ENCODE measurements at places on chromosomes 3 and 15.

DNA sequence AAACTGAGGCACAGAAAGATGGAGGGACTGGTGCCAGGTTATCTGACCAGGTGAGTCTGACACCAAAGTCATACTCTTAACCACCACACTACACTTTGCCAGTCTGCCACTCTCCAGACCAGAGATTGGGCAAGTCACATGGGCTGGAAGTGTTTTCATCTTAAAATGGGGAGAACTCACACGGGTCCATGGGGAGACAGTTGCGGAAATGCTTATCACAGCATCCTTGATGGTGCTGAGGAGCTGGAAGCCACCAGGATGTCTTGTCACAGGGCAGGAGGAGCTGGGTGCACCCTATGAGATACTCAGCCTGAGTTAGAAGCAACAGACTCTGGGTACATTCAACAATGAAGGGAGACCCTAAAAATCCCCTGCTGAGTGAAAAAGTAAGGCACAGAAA is 4.8 kb downstream of the GALNT15 start:
- H3K27ac ChIP-seq, result no peak overlapping the region
- no peaks in the 10 kb centered on the region for H3K4me1 ChIP-seq
- no peak for DNase-seq
- H3K27me3 ChIP-seq, result peaks cover 24% of the 10 kb centered on the region
- no peaks in the 10 kb centered on the region for H3K36me3 ChIP-seq

DNA sequence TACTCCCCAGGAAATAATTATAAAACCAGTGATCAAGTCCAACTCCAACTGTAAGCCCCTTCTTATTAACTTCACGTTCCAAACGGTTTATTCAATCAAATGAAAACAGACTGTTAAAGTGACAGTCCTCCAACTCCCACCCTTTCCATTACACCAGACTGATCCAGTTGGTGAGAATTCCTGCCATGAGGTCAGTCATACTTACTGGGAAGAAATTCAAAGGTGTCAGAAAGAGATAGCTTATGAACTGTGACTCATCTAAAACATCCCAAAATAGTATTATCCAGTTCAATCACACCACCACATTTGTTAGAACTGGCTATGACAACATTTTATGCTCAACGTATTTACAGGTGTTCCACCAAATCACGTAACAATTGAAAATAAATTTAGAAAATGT is 19.5 kb downstream of the SMARCC1 start:
- H3K4me3 ChIP-seq, result no peak overlapping the region
- no peak overlapping the region for H3K27ac ChIP-seq
- no peaks in the 10 kb centered on the region for H3K27me3 ChIP-seq
- DNase-seq, result no peak
- H3K36me3 ChIP-seq, result peaks cover 4% of the 10 kb centered on the region
- no peaks in the 10 kb centered on the region for H3K4me1 ChIP-seq

- H3K4me3 ChIP-seq, result no peak overlapping the region
- H3K4me1 ChIP-seq, result no peaks in the 10 kb centered on the region
- H3K36me3 ChIP-seq, result no peaks in the 10 kb centered on the region
Observed at GRCh38 chr3:127063916-127064315, 81.0 kb downstream of the PLXNA1 start.

DNA sequence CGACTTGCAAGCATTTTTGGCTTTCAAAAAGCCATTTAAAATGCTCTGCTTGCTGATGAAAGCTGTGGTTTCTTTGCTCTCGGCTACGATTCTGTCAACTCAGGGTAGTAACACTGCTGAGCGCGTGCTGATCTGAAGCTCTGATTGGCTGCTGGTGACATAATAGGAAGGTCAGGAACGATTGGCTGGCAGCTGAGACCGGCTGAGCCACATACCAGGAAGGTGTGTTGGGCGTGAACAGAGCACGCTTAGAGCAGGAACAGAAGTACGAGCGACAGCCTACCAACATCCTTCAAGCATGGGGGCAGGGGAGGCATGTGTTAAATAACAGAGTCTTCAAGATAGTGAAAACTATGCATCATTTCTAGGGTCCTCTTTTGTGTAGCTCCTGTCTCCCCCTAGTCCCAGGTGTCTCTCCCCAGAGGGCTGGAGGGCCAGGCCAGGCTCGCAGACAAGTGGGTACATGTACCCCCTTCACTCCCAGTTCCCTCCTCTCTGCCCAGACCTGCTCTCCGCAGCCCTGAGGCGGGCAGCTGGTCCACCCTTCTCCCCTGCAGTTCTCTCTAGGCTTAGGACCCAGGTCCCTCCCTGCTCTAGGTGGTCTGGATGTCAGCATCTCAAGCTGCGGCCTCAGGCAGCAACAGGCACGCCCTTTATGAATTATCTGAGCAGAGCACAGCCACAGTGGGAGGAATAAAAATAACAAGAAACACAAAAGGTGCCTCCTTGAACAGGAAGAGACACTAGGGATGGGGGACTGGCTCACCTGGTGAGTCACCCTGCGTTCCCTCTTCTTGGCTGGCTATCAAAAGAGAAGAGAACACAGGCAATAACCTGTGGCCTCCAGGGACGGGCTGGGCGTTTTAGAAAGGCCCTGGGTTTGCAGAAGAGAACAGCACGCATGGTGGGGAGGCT is 76.0 kb downstream of the TAMM41 start:
- no peaks in the 10 kb centered on the region for H3K27me3 ChIP-seq
- no peak overlapping the region for H3K4me3 ChIP-seq
- no peaks in the 10 kb centered on the region for H3K4me1 ChIP-seq
- H3K27ac ChIP-seq, result no peak overlapping the region
- DNase-seq, result peak; percentile 63

DNA sequence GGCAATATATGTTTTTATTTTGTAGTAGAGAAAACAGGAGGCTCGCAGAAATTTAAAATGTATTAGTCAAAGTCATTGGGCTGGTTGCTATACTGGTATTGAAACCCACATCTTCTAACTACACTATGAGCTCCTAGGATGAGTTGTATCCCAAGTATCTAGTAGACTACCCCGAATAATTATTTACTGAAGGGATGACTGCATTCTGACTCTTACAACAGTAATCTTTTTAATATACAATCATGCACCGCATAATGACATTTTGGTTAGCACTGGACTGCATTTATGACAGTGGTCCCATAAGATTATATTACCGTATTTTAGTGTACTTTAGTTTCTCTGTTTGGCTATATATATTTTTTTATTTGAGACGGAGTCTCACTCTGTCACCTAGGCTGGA is 15.3 kb downstream of the PIGB start:
- no peak overlapping the region for H3K4me3 ChIP-seq
- no peaks in the 10 kb centered on the region for H3K27me3 ChIP-seq
- no peaks in the 10 kb centered on the region for H3K4me1 ChIP-seq
- no peak overlapping the region for H3K27ac ChIP-seq
- DNase-seq, result no peak

DNA sequence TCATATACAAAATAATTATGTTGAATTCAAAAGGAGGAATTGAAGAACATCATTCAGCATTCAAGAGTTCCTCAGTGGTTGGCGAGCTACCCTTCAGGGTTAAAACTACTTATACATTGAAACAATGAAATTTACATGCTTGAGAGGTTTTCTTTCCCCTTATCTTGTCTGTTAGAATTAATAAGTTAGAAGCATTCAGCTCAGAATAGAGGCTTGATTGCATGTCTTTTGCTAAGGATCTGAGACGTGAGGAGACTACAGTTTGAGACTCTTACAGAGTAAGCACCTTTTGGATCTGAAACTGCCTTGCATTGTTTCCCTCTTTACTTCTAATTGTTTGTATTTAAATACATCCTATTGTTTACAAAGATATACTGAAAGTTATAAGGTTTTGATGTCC is 157.6 kb downstream of the NSUN3 start:
- no peak overlapping the region for H3K27ac ChIP-seq
- H3K27me3 ChIP-seq, result no peaks in the 10 kb centered on the region
- H3K4me3 ChIP-seq, result no peak overlapping the region
- no peak for DNase-seq
- H3K36me3 ChIP-seq, result no peaks in the 10 kb centered on the region

DNA sequence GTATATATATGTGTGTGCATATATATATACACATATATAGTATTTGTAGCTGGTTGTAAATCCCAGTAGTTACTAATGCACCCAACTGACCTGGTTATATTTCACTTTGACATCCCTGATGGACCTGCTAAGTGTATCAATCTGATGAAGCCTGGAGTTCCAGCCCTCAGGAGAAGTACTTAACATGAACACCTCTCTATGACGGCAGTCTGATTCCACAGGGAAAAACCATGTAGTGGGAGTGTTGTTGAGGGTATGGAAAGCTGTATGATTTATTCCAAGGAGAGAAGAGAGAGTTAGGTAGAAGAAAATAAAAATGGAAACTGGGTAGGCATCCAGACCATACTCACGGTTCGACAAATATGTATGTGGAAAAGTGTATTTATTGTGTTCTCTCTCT is 531.2 kb upstream of the SEMA6D start:
- no peak overlapping the region for H3K4me3 ChIP-seq
- no peaks in the 10 kb centered on the region for H3K27me3 ChIP-seq
- H3K27ac ChIP-seq, result no peak overlapping the region
- no peaks in the 10 kb centered on the region for H3K36me3 ChIP-seq

- H3K27me3 ChIP-seq, result no peaks in the 10 kb centered on the region
- no peaks in the 10 kb centered on the region for H3K36me3 ChIP-seq
- no peak overlapping the region for H3K27ac ChIP-seq
Observed at GRCh38 chr3:44468572-44469520, 8.6 kb downstream of the ZNF445 start.

DNA sequence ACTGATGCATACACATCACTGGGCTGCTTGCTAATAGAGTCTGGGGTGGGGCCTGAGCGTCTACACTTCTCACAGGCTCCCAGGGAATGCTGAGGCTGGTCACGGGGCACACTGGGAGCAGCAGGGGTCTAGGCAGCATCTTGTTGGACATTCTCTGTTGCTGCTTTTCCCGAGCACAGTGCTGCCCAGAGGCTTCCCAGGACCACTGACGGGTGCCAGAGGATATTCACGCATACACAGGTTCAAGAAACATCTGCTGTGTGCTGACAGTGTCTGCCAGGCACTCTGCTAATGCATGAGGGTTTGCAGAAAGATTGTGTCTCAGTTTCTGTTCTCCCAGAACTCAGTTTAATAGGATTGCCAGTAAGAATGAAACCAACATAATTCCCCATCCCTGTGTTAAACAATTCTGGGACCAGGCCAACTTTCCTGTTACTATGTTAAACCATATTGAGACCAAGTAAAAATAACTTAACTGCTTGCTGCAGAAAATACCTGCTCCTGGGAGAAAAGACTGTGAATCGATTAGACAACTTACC is 23.9 kb upstream of the BCL2L10 start:
- H3K4me3 ChIP-seq, result no peak overlapping the region
- no peaks in the 10 kb centered on the region for H3K36me3 ChIP-seq
- H3K27ac ChIP-seq, result no peak overlapping the region
- no peaks in the 10 kb centered on the region for H3K27me3 ChIP-seq
- DNase-seq, result no peak

DNA sequence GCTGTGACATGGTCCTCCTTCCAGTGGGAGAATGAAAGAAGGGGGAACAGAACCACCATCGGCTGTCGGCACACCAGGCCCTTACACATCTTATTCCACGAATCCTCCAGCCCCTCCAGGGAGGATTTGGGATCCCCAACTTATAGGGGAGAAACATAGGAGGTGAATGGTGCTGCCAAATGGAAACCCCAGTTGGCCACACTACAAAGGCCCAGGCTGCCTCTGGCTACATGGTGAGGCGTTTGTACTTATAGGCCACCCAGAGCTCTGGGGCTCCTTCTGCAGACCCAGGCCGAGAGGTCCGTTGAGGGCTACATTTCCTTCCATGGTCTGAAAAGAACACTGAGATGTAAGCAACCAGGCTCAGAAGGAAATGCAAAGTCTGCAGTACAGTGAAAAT is 12.0 kb downstream of the AMOTL2 start:
- H3K27ac ChIP-seq, result peak overlapping the region; percentile 90
- peaks cover 68% of the 10 kb centered on the region for H3K4me1 ChIP-seq
- peaks cover 88% of the 10 kb centered on the region for H3K36me3 ChIP-seq
- H3K4me3 ChIP-seq, result no peak overlapping the region
- DNase-seq, result no peak

- H3K36me3 ChIP-seq, result no peaks in the 10 kb centered on the region
- H3K27ac ChIP-seq, result no peak overlapping the region
- no peak overlapping the region for H3K4me3 ChIP-seq
- peaks cover 41% of the 10 kb centered on the region for H3K4me1 ChIP-seq
- no peak for DNase-seq
Observed at GRCh38 chr15:40932649-40933516, 3.7 kb downstream of the DLL4 start.

- no peak overlapping the region for H3K27ac ChIP-seq
- no peak for DNase-seq
- peaks cover 14% of the 10 kb centered on the region for H3K36me3 ChIP-seq
Observed at GRCh38 chr15:22902578-22902977, 64.1 kb downstream of the NIPA2 start.

DNA sequence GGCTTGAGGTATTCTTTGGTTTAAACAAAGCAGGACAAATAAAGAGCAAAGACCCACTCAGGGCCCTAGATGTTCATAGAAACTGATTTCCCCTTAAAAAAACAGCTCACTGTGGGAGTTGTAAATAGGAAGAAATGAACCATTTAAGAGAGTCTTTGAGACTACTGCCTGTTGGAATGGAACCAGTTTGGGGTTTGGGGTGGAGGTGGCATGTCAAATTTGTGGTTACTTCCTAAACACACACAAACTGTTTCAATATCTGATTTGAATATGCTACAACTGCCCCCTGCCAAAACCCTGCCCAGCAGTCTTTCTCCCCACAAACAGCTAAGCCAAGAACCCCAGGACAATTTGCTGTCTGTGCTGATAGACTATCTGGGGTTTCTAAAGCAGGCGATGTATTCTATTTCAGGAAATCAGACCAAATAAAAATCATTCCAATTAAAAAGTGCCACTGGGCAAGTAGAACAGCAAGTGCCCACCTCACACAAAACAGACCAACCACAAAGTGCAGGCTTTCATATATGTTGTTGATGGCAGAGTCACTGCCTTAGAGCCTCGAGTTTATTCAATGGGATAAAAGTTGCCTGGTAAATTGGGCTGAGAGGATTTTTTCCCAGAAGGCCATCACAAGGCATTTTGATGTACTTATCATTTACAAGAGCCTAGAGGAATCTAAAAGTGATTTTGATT is 293.9 kb upstream of the PROK2 start:
- H3K4me1 ChIP-seq, result no peaks in the 10 kb centered on the region
- DNase-seq, result no peak
- no peaks in the 10 kb centered on the region for H3K27me3 ChIP-seq

DNA sequence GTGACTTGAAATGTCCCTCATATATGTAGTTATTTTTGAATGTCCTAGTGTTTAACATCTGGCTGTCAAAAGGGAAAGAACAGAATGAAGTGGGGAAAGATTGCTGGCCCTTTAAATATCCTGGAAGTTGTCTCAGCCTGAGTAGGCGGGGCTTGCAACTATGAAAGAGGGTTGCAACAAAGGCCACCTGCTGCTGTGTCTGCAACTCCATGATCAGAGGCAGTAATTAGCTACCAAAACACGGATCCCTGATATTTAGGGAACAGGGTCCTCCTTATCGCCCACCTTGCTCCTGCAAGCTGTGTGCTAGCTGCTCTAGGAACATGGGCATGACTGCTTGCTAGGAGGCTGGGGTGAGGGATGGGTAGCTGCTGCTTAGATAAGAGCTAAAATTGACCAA is 100.2 kb upstream of the CFAP20DC start:
- no peak overlapping the region for H3K27ac ChIP-seq
- no peaks in the 10 kb centered on the region for H3K27me3 ChIP-seq
- DNase-seq, result peak; percentile 16
- H3K4me3 ChIP-seq, result no peak overlapping the region

GRCh38 chr3:172678068-172678467 is 32.8 kb downstream of the NCEH1 start:
- no peak overlapping the region for H3K4me3 ChIP-seq
- H3K4me1 ChIP-seq, result no peaks in the 10 kb centered on the region
- DNase-seq, result no peak
- H3K27ac ChIP-seq, result no peak overlapping the region
- no peaks in the 10 kb centered on the region for H3K27me3 ChIP-seq

GRCh38 chr15:50873935-50874361 is 34.5 kb upstream of the AP4E1 start:
- H3K36me3 ChIP-seq, result no peaks in the 10 kb centered on the region
- no peak for DNase-seq
- no peaks in the 10 kb centered on the region for H3K27me3 ChIP-seq
- H3K27ac ChIP-seq, result no peak overlapping the region

Measured in A673 (cell line).